ENCODE measurements at places on chromosomes 6 and 20.

DNA sequence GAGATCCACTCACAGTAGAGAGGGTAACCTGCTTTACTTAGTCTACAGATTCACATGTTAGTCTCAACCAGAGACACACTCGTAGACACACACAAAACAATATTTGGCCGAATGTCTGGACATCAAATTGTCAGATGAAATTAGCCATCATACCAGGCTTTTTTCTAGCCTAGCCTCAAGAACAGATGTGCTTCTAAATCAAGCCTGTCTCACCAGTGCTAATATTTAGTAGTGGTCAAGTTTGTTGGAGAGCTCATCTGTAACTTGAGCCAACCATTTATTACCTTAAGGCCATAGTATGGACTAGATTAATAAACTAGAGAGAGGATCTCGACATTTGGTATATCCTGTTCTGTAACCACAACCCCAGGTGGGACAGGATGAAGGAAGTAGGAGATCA is 1118.8 kb upstream of the MAP3K7 start:
- DNase-seq = no peak

DNA sequence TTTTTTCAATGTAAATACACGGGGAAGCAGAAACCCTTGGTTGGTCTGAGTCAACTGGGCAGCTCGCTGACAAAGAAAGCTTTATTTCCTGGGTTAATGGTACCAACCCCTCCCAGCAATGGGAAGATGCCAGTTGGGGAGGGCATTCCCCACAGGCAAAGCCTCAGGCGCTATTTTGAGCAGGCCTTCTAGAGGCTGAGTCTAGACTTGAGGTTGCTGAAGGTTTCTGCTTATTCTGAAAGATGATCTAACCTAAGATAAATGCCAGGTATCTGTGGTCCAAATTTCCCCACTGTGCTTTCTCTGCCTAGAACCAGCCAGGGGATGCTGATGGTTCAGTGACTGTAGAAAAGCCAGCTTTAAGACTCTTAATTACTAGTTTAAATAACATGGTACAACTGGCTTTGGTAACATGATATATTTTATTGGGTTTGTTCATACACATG is 172.5 kb upstream of the JARID2 start:
- peak; percentile 27 for DNase-seq

DNA sequence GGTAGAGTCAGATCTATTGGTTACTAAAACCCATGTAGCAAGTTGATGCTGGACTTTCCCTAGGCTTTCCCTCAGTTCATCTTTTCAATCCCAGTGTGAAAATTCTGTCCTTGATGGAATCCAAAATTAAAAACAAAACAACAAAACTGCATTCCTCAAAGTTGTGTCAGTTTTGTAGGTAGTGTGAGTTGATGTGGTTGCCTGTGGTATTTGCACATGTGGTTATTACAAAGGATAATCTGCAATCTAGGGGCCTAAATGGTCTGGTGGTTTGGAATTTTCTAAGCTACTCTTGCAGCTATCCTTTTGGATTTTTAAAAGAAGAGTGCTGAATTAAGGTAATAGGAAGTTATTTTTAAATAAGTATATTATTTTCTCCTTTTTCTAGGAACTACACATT is 132.2 kb upstream of the SCGN start:
- DNase-seq = no peak

- no peak for DNase-seq
Measured at GRCh38 chr6:117423754-117424153, 2.0 kb downstream of the ROS1 start.

DNA sequence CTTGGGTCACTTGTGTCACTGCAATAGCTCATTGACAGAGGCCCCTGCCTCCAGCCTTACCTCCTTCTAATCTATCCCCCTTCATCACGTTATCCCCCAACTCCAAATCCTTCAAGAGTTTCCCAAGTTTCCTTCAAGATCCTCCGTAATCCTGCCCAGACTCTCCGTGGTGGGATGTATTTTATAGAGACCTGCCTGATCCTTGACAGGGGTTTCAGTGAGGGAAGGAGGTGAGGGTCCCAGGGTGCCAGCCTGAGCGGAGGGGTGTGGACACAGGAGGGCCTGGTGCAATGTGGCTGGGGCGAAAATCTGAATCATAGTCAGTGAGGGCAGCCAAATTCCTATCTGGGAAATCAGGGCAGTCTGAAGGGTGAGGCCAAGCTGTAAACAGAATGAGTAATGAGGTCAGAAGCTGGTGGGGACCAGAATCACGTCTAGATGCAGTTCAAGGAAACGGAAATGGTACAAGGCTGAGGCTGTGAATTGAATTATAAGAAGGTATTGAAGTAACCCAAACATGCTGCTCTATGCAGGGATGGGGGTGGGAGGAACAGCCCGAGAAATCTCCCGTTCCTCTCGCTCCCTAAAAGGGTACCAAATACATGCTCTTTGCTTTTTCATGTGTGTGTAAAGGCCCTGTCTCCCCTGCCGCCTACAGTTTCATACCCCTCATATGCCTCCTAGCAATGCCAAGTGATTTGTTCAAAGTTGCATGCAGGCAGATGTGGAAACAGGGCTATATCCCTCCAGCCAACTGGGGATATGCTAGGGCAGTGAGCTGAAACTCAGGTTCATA is 35.4 kb upstream of the PIM1 start:
- DNase-seq = no peak
